ENCODE measurements at places on chromosomes 16 and 17.
A peak's percentile ranks its signal among the peaks of the same experiment; 100 is the strongest.

DNA sequence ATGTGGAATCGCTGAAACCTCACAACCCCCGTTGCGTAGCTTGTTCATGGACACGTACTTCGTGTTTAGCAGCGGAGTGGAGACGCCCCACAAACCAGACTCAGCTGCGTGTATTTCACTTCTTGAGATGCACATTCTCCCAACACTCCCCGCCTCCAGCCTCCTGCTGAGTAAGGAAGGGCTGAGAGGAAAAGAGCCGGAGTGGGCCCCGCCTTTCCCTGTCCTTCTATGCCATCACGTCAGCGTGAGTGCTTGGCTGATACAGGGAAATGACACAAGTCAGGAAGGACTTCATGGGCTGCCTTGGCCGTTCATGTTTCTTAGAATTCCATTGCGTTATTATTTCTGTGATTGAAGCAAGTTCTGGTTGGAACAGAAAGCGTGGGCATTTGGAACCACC is 68.6 kb upstream of the CBX4 start:
- no peak for DNase-seq

- DNase-seq: no peak
Observed at GRCh38 chr16:48932216-48932855, 322.4 kb upstream of the N4BP1 start.

GRCh38 chr16:56480776-56481467 is 29.6 kb downstream of the OGFOD1 start:
- no peak for DNase-seq

GRCh38 chr17:80358861-80359260 is 56.1 kb upstream of the ENDOV start:
- DNase-seq: no peak

GRCh38 chr16:72173997-72174396 is 2.0 kb upstream of the PMFBP1 start:
- DNase-seq: no peak

DNA sequence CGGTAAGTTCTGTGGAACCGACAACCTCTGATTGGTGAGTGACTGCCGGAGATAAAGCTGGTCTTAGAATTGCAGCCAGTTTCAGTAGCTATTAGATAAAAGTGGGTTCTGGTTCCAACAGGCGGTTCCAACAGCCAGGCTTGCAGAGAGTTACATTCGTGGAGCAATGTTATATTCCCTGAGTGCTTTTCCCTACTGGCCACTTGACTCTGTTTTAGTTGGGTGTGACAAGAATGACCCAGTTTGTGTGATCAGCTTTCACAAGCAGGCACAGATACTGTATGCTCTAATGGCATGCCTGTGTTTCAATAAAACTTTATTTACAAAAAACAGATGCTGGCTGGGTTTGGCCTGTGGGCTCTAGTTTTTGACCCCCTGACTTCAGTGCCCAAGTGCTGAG is 196.6 kb downstream of the SNX29 start:
- no peak for DNase-seq

DNA sequence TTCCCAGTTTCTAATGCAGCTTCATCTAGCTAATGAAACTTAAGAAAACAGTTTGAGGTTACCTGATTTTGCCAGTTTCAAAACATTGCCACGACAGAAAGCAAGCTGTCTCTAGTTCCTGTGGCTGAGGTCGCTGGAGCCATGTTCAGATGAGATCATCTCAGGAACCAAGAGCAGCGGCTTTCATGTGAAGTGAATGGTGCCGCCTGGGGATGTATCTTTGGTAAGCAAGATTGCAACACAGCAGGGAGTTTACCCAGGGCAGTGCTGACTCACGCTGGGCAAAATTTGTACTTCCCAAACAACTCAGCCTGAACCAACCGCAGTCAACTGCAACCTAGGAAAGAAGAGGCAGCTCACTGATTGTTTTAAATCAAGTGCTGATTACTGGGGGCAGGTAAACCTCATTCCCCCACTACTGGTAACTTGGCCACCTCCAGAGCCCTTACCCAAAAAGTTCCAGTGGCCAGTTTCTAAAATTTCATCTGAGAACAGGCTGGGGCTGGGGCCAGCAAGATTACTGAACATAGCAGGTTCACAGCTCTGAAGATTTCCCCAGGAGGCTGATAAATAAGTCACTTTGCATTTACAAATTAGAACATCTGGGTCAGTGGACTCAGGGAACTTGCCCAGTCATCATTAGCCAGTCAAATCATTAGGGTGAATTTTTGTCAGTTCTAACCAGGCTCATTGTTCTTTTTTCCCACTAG is at the start of gene RFFL:
Gene RFFL, minus strand, starts transcription at position 194 of the 710 bp plus-strand sequence. CDS start 37,154 bp downstream, outside the sequence.
- peak; percentile 46 for DNase-seq

DNA sequence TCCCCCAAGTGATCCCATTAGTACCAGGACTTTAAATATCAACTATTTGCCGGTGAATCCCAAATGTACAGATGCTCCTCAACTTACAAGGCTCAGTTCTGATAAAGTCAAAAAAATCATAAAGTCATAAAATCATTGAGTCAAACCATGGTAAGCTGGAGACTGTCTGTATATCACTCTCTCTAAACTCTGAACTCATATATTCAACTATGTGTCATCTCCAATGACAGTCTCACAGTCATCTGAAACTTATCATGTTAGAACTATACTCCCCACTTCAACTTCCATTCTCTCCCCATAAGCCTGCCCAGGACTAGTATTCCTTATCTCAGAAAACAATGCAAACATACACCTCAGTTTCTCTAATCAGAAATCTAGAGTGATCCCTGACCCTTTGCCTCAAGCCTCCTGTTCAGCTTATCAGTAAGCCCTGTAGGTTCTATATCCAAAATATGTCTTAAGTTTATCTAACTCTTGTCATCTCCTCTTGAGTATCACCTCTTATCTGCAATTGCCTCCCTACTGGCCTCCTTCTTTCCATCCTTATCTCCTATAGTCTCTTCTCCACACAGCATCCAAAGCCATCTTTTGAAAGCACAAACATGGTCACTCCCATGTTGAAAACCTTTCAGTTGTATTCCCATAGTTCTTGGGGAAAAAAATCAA is 55.0 kb downstream of the SSH2 start:
- no peak for DNase-seq

- DNase-seq: no peak
Observed at GRCh38 chr17:33202796-33203495, 90.1 kb downstream of the ASIC2 start.

- DNase-seq: no peak
Observed at GRCh38 chr17:76512366-76513305, 11.4 kb upstream of the RHBDF2 start.

DNA sequence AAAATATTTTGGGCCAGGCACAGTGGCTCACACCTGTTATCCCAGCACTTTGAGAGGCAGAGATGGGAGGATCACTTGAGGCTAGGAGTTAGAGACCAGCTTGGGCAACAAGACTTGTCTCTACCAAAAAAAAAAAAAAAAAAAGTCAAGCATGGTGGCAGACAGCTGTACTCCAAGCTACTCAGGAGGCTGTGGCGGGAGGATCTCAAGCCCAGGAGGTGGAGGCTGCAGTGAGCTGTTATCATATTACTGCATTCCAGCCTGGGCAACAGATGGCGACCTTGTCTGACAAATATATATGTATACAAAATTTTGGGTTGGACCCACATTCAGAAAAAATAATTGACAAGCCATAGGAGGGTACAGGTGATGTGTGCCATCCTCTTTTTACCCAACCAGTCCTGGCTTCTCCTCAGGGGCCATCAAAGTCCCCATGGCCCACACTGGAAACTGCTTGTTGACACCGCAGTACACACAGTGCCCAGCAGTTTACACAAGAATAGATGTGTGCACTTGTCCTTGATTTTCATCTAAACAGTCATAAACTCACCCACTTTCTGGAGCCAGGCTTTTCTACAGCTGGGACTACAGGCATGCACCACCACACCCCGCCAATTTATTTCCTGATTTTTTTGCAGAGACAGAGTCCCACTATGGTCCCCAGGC is 1.7 kb downstream of the CES2 start:
- DNase-seq: no peak

DNA sequence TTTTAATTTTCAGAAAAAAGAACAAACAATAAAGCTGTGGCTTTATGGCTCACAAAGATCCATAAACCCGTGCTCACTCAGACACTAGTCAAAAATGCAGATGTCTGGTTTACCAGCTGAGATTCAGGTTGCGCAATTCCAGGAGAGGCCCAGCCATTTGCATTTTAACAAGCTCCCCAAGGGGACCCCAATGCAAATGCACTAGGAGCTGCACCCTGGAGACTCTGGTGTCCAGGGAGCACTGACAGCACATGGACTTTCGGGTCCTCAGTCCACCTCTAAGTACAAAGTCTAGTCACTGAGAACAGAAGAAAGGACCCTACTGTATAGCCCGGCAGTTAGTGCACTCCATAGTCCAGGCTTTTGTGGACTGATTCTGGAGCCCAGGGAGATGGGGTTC is 326.3 kb downstream of the MAF start:
- no peak for DNase-seq

DNA sequence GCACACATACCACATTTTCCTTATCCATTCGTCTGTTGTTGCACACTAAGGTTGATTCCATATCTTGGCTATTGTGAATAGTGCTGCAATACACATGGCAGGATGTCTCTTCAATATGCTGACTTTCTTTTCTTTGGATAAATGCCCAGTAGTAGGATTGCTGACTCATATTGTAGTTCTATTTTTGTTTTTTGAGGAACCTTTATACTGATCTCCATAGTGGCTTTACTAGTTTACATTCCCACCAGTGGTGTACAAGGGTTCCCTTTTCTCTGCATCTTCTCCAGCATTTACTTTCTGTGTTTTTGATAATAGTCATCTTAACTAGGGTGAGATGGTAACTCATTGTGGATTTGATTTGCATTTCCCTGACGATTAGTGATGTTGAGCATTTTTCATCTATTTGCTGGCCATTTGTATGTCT is 118.1 kb downstream of the STXBP4 start:
- DNase-seq: no peak

DNA sequence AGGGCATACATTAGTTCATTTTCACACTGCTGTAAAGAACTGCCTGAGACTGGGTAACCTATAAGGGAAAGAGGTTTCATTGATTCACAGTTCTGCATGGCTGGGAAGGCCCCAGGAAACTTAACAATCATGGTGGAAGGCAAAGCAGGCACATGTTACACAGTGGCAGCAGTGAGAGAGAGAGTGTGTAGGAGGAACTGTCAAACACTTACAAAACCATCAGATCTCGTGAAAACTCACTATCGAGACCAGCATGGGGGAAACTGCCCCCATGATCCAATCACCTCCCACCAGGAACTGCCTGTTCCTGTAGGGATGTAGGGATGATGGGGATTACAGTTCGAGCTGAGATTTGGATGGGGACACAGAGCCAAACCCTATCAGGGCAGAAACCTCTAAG is 17.2 kb downstream of the NUBP1 start:
- DNase-seq: no peak

GRCh38 chr16:78788696-78789095 is 689.2 kb downstream of the WWOX start:
- DNase-seq: no peak

GRCh38 chr17:29914819-29915537 is 15.1 kb downstream of the SSH2 start:
- no peak for DNase-seq

GRCh38 chr16:28823291-28823872 is 583 bp downstream of the ATXN2L start:
- DNase-seq: no peak

GRCh38 chr16:86725401-86725800 is 147.1 kb downstream of the FOXL1 start:
- DNase-seq: no peak

DNA sequence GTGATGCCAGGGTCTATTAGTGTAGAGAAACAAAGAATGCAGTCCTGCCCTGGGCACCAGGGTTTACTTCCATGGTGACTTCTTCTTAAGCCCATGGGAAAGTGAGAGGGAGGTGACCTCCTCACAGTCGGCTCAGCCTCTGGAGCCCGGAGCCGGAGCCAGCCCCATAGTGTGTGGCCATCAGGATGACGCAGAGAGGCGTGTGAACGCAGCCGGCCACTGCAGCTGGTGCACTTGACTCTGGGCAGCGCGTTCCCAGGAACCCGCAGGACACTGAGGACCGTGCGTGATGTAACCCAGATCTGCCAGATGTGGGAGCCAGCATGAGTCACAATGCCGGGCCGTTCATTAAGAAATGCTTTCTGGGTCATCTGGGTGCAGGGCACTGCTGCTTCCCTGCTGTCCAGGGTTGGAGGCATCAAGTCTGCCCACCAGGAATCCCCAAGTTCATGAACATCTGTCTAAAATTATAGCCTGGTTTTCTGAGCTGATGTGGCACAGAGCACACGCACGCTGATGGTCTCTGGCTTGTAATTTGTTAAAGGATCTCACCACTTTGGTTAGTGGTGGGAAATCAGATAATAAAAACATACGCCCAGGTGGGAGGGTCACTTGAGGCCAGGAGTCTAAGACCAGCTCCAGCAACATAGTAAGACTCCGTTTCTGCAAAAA is 114.1 kb downstream of the PITPNC1 start:
- DNase-seq: no peak

- no peak for DNase-seq
Observed at GRCh38 chr17:76893623-76894334, 25.6 kb downstream of the MGAT5B start.

DNA sequence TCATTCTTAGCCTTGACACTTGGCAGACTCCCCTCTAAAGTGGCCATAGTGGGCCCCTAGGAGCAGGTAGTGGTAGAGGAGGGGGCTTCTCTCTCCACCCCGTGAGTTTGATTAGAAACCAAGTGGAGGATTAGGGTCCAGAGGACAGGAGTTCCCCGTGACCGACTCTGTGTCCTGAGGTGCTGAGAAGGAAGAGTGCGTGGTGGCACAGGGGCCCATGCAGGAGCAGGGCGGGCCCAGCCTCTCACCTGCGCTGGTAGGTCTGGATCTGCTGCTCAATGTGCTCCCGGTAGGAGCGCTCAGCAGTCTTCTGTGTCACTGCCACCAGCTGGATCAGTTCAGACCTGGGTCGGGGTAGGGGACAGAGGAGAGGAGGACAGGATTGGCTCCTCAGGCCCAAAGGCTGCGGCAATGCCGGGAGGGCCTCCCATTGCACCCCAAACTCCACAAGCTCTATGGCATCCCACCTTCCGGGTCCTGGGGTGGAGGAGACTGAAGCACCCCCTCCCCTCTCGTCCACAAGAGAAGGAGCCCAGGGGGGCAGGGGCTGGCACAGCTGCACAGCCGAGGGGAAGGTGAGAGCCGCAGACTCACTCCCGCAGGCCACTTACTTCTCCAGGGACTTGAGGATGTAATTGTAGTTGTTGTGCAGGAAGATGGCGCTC is 6.2 kb downstream of the ZACN start:
- DNase-seq: no peak

- no peak for DNase-seq
Observed at GRCh38 chr17:49258394-49258793, 27.8 kb upstream of the PHOSPHO1 start.

DNA sequence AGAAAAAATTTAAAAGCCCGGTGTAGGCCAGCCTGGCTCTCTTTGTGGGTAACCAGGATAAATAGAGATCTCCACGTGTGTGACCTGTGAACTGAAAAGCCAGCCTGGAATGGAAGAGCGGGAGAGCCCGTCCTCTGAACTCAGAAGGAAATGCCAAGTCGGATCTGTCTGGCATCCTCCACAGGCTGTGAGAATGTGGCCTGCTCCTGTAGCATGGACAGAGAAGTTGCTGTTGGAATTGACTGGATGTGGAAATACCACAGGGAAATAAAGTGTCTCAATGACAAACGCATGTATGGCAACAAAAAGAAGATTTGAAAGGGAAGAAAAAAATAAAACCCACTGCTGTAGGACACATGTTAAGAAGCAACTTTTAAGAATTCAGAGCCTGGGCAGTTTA is 6.7 kb downstream of the KLHL36 start:
- DNase-seq: no peak

- peak; percentile 100 for DNase-seq
Observed at GRCh38 chr17:59155439-59156177, at the start of gene PRR11. Gene PRR11, plus strand, starts transcription at chr17:59155746. Its CDS starts 14,007 bp downstream, at chr17:59169753.

GRCh38 chr16:55439101-55439690 is 39.8 kb upstream of the MMP2 start:
- no peak for DNase-seq

- DNase-seq: no peak
Observed at GRCh38 chr16:16029431-16030011, 80.1 kb downstream of the ABCC1 start.
